ENCODE measurements at places on chromosomes 6 and 20.

DNA sequence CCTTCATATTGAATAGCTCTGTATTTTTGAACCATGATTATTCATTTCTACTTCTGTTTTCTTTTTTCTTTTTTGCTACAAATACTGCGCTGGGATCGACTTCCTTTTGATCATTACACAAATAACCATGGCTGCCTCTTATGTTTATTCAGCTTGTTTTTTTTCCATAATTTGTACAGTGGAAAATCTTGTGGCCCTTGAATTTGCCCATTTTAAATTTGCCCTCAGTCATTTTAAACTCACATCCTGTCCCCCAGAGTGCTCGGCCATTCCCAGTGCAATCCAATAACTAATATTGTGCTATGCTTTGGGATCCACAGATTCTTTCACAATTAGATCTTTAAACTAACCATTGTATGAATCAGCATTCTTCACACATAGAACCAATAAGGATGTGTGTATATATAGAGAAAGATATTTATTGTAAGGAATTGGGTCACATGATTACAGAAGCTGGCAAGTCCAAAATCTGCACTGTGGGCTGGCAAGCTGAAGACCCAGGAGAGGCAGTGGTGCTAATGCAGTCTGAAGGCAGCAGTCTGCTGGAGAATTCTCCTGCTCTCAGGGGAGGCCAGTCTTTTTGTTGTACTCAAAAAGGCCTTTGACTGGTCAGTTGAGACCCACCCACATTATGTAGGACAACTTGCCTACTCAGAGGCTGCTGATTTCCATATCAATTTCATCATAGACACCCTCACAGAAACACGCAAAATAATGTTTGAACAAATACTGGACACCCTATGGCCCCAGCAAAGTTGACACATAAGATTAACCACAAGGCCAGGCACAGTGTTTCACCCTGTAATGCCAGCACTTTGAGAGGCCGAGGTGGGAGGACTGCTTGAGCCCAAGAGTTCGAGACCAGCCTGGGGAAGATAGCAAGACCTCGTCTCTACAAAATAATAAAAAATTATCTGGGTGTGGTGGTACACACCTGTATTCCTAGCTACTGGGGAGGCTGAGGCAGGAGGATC lies 147.1 kb downstream of the MTHFD1L start:
- no peak for DNase-seq

- DNase-seq: no peak
These were observed 645.6 kb downstream of the MMUT start for GRCh38 chr6:48817333-48818051.

DNA sequence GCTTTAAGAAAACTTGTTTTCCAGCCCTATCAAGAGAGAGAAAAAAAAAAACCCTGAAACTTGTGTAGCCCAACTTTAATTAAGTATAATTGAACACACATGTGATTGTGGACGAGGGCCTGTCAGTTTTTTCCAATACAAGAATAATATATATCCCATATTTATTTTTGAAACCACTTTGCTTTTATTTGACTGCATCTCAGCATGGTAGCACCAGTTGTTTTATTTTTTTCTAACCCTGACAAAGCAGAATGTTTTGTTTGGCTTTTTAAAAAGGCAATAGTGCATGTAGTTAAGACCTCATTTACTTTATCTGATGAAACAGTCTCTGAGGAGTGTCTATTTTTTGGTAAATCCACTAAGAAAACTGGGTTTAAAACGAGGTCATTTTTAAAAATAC lies 257.7 kb downstream of the CDKAL1 start:
- no peak for DNase-seq

DNA sequence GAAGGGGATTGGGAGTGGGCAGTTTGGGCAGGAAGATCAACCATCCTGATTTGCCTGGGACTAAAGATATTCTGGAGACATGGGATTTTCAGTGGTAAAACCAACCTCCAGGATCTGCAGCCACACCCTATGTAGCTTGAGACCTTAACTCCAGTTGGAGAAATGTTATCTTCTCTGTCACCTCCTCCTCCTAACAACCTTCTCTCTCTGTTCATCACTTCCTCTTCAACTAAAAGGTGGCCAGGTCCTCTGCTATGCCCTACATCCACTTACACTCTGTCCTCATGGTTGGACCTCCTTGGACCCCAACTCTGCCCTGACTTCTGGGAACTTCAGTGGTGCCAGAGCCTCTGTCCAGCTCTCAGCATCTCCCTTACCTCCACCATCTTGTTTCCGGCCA lies 42.0 kb upstream of the SLC9A8 start:
- no peak for DNase-seq

- no peak for DNase-seq
These were observed 233.6 kb upstream of the MAP3K7 start for GRCh38 chr6:90820436-90820835.
